ENCODE measurements at places on chromosomes 7 and 10.

GRCh38 chr10:33952692-33953360 lies 618.4 kb upstream of the NRP1 start:
- no peak for DNase-seq

DNA sequence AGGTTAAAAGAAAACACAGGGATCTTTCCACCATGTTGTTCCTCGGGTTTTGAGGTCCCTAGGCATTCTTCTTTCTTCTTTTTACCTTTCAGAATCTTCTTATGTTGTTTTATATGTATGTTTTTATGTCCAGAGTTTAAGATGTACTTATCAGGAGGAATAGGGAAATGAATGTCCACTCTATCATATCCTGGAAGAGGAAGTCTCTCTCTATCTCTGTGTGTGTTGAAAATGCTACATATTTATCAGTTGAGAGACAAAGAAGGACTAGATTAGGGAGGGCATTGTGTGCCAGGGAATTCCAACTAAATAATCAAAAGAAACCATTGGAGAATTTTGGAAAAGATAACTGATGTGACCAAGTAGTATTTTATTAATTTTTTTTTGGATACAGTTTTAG lies 200.5 kb upstream of the POT1 start:
- DNase-seq, result no peak

- no peak for DNase-seq
These were observed 162.3 kb downstream of the INHBA start for GRCh38 chr7:41540601-41541000.

GRCh38 chr7:116727432-116728009 lies 55.5 kb downstream of the MET start:
- DNase-seq, result no peak

DNA sequence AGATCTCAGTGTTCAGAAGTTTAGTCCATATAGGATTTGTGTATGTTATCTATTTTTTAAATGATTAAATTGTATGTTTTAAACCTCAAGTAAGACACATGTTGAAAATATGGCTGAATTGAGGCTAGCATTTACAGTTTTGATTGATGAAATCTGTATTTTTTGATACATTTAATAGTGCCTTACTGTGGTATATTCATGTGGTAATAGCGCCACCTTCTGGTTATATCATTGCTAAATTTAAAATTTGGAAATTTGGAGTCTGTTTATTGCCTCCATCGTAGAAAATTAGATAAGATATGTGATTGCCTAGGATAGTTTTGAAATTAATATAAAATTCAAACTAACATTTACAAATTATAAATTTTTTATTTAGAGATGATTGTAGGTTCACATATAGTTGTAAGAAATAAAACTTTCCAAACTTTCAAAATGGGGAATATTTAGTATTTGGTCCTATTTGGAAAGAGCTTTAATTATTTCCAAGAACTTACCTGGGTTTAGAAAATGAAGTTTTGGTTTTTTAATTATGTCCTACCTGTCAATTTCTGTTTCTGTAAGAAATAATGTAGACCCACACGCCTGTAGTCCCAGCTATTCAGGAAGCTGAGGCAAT lies 19.1 kb upstream of the ARMS2 start:
- DNase-seq, result peak; percentile 27

DNA sequence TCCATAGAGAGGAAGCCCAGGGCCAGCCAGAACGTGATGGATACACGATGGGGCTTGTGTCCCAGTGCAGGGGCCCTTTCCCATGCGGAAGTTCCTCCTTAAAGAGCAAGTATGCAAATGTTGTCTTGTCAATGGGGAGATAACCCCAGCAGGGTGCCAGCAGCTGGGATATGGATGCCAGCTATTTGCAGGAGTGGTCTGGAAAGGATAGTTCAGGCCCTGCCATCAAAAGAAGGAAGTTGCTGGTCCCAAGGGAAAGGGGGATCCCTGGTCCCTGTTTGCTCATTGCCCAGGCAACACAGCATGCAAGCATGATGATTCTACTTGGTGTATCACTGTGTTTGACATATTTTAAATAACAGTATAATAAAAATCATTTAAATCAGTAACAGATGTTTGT lies 73.1 kb upstream of the HECW1 start:
- no peak for DNase-seq

DNA sequence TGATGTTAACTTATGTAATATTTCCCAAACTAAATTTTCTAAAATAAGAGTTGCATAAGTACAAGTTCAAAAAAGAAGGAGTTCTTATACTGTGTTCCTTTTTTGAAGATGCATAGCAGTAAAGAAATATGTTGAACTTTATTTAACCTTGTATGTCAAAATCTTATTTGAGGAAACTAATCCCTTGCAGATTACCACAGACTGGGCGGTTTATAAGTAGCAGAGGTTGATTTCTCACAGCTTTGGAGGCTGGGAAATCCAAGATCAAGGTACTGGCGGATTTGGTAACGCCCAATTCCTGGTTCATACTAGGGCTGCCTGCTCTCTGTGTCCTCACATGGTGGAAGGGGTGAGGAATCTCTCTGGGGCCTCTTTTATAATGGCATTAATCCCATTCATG lies 68.5 kb downstream of the GNAT3 start:
- DNase-seq, result no peak

DNA sequence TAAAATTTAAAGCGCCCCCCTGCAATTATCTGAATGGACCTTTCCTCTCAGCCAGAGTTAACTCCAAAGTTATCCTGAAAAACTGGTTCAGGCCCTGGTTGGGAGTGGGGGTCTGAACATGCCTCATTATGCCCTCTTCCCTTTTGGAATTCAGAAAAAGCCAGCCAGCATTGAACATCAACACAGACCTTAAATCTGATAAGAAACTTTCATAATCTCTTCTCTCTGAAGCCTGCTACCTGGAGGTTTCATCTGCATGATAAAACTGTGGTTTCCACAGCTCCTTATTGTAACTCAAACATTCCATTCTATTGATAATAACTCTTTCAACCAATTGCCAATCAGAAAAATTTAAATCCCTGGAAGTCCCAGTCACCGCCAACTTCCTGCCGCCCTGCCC lies 133.3 kb downstream of the ARL4A start:
- no peak for DNase-seq

GRCh38 chr7:101562531-101563197 lies 66.4 kb downstream of the MYL10 start:
- no peak for DNase-seq

DNA sequence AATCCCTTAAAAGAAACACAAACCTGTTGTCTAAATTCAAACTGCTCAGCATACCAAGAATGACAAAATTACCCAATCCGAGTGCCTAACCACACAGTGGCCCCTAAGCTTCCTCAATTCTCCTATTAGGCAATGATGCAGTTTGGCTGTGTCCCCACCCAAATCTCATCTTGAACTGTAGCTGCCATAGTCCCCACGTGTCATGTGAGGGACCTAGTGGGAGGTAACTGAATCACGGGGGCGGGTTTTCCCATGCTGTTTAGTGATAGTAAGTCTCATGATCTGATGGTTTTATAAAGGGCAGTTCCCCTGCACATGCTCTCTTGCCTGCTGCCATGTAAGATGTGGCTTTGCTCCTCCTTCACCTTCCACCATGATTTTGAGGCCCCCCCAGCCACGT lies 21.9 kb downstream of the PSAP start:
- DNase-seq, result no peak

DNA sequence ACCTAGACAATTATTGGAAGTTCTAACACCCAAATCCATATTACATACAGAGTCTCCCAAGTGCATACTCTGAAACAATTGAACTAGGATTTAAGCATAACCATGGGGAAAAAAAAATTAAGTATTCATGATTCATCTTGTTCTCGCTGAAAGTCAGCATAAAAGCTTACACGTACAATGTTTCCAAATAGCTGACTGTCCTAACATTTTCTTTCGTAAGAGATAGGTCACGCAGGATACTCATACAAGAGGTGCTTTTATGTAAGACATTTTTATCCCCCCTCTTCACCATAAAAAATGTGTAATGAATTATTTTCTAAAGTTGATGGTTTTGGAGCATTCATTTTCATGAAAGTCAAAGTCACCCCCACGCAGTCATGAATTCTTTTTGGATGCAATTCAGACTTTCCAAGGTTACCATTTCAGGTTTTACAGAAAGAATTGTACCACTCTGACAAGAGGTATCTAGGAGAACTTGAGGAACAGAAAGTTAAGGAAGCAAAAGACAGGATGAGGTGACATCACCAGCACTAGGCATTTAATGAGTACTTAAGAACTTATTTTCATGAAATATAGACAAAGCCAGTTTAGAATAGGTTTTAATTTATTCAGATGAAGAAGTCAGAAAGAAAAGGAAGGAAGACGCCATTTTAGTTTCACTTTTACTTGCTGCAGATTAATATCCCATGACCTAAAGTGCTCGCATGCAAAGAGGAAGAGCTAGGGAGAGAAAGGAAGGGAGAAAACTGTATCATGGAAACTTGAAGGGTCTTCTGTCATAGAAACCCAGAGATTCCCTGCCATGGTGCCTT lies 55.8 kb downstream of the TMEM26 start:
- no peak for DNase-seq

- no peak for DNase-seq
These were observed 208.7 kb upstream of the POM121L12 start for GRCh38 chr7:52826515-52827265.

GRCh38 chr10:317271-317769 lies 182.1 kb downstream of the ZMYND11 start:
- no peak for DNase-seq

GRCh38 chr10:122706467-122706866 lies 6.8 kb upstream of the C10orf120 start:
- DNase-seq, result no peak

DNA sequence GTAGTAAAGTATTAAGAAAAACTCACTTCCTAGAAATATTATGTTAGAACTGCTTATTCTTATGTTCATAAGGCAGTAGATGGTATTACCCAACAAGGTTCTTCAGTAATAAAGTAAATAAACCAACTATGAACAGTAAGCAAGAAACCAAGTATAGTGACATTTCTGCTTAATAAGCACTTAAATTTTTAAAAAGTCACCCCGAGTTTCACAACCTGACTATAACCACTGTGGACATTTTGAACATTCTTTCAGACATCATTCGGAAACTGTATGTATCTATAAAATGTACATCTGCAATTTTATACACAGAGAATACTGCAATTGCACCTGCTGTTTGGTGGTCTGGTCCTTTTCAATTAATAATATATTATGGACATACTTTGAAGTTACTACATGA lies 1073.6 kb downstream of the XPNPEP1 start:
- DNase-seq, result no peak

Data from left renal pelvis (tissue), 4 donors.